ENCODE measurements at places on chromosomes 7 and 10. TPM values are rescaled to one million over a fixed set of nuclear protein-coding genes. Genes with fewer than 3 reads are reported as not detected.

The FOXP2 gene
- total RNA-seq: 19.2 TPM

The PGAM2 gene
- total RNA-seq: 1.7 TPM

The ADAM8 gene
- total RNA-seq: 0.98 TPM

The UROS gene
- 36.9 TPM for total RNA-seq

The WDFY4 gene
- 0.49 TPM for total RNA-seq

The RBM20 gene
- 0.74 TPM for total RNA-seq
